ENCODE measurements at places on chromosomes 3 and 15.

DNA sequence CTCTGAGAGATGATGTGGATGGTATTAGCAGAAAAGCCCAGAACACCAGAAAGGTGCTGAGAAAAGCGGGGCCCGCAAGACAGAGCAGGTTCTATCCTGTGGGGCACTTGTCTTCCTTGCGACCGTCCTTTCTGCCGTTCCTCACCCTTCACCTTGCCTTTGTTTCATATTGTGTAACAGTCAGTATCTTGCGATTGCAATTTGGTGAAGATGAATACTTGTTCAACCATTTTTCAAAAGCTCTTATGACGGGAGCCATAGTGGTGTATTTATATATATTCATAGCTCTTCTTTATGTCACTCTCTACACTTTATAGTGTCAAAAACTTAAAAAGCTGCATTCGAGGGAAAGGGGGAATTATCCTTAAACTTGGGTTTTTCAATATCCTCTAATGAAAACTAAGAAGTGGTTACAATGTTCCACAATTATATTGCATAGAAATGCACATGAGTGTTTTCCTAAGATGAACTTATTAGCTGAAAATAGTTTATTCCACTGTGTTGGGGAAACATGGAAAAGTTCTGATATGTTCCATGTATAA lies 797 bp downstream of the MAP3K13 start:
- DNase-seq, result no peak

GRCh38 chr3:157107644-157108133 lies 52.3 kb downstream of the CCNL1 start:
- no peak for DNase-seq

- DNase-seq, result peak; percentile 52
These were observed 14.6 kb upstream of the PLA2G4E start for GRCh38 chr15:42035435-42035761.

- no peak for DNase-seq
These were observed 30.9 kb downstream of the PPCDC start for GRCh38 chr15:75054172-75054897.

DNA sequence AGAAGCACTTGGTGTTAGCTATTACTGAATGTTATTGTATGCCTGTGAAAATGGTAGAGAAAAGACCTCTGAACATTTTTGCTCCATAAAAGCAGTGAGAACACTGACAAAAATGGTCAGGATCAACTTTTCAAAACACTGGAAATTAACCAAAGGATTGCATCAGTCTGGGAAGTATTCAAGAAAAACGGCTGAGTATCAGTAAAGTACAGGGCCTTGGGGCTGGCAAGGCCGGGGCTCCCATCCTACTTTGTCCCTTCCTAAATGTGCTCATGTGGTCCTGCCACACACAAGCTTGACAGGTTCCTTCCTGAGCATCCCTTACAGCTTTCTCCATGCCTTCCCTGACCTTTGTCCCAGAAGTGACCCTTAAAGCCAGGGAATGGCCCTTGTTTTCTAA lies 84.0 kb downstream of the CFAP20DC start:
- DNase-seq, result no peak
